Effector memory CD8-positive, alpha-beta T cell (primary cell): ENCODE measurements at places on chromosomes 5 and 9.

- no peak for DNase-seq
These were observed 623.6 kb upstream of the CDH18 start for GRCh38 chr5:20611620-20612019.

DNA sequence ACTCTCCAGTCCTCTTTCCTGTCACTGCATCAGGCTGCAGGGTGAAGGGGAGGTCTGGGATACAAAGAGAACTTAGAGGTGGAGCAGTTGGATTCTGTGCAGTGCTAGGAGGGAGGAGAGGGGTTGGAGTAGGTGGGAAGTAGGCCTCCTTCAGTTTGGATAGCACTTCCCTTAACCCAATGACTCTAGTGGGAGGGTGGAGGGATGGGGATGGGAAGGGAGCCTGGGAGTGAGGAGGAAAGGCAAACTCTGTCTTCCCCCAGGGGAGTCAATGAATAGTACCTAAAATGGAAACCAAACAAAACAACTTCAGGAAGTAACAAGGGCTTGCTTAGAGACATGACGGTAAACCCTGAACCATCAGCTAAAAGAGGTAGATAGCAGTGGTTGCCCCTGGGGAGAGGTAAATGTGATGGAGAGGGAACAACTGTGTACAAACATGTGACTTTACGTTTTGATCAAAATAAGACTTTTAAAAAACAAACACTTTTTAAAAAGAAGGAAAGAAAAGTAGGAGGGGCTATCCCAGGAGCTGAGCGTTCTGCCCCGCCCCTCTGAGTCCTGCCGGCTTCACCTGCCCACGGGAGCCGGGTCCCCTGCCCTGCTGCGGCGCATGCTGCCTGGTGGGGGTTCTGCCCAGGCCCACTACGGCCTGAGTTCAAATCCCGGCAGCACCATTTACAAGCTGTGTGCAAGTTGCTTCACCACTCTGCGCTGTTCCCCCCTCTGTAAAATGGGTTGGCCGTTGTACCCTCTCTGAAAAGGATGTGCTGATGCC is 30.9 kb downstream of the GSN start:
- no peak for DNase-seq

DNA sequence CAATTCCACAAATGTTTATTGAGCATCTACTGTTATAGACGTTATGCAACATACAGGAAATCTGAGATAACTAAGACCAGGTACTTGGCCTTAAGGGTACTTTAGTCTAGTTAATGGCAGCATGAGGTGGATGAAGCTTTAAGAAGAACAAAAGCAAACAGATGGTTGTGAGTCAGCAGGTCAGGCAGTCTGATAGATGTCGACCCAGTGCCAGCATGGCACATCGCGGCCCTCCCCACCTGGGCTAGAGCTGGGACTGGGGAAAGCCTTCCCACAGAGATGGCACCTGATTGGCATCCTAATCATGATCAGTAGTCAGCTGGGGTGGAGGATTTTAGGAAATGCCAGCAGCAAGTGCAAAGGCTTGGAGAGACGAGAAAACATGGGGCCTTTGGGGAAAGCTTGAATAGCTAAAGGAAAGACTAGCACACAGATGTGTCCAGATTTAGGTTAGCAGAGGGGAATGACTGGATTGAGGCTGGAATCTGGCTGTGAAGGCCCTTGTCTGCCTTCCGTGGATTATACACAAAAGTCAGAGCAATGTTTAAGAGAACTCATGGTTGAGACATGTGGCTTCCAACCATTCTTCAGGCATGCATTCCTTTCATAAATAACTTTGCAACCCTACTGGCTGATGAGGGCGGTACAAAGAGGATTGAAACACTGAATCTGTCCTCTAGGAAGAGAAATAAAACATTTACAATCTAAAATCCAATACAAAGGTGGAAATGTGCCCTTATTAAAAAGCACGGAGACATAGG is 395.4 kb upstream of the WWC1 start:
- no peak for DNase-seq

DNA sequence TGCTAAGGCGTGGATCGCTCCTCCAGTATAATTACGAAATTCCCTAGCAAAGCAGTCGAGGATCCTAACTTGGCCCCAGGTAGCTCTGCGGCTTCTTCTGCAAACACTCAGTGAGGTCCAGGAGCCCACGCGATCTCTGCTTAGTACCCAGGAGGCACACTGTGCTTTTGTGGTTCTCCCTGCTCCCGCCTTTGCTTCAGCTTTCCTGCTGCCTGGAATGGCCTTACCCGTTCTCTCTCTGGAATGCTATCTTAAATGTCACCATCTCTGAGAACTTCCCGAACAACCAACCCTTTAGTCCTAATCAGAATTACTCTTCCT is 639 bp downstream of the INVS start:
- DNase-seq = no peak

GRCh38 chr5:170631466-170632195 is 127.8 kb downstream of the KCNIP1 start:
- no peak for DNase-seq

DNA sequence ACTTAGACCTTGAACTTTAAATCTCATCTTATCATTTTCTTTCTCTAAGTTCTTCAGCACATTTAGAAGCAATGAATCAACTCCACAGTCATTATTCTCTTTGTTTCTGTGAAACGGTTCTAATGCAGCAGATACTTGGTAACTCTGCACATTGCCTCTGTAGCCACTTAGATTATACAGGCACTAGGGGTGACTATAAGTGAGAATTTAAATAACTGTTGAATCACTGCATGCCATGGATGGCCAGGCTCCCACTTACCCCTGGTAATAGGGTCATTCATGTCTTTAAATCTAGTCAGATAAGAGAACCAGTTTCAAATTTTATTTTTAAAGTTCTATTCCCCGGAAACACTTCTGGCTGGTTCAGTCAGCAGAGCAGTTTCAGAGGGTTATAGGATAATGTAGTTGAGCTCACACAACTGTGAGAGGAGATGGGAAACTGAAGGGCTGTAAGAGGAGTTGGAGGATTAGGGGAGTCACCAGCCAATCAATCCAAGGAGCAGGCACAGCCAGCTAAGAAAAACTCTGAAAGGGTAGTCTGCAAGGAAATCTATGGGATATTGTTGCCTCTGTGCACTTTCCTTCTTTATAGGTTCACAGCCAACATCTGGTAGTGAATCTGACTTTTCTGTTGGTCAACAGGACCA is 4.2 kb upstream of the MINAR2 start:
- no peak for DNase-seq

GRCh38 chr9:37040508-37041127 is 6.5 kb upstream of the PAX5 start:
- DNase-seq = no peak

- DNase-seq = no peak
These were observed 83.0 kb downstream of the DMRTA1 start for GRCh38 chr9:22529426-22530199.

DNA sequence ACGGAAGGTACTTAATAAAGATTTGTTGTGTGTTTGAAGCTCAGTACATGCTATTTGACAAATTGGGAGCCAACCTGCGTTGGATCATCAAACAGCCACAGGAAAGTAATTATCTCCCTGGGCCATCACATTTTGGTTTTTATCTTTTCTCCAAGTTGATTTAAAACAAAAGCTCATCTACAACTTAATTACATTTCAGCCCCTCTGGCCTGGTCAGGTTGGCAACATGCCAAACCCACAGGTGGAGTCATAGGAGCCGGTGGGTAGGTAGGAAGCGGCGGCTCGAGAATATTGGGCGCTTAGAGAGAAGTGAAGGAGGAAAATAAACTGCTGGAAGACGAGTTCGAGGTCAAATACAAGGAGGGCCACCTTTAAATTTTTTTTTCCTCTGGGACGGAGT is 64.9 kb upstream of the FANCC start:
- DNase-seq = no peak

DNA sequence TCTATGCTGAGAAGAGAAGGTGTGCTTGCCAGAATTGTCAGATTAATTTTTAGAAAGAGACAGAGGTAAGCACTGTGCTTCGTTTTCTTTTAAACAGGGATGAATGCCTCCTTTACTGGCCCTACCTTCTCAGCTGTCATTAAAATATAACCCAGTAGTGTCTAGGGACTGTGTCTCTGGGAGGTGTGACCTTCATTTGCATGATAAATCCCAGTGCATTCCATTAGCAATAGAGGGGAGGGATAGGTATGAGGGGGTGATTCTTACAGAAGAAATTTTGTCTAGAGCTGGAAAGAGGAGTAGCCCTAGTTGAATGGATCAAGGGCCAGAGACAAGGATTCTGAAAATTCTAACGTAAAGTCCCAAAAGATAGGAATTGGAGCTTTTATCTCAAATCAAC is 351.5 kb downstream of the BNC2 start:
- no peak for DNase-seq

DNA sequence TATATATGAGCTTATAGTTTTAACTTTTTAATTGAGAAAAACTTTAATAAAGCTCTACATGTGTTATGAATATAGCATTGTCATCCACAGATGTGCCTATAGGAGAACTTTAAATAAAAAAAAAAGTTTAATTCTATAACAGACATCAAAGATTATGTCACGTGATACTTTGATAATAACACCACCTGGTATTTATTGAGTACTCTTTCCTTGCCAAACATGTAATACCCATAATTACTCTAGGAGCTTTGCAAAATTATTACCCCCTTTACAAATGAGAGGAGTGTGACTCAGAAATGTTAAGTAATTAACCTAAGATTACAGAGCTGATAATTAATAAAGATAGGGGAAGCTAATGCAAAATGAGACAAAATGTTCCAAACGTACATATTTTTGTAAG is 43.0 kb downstream of the ITGA2 start:
- no peak for DNase-seq

GRCh38 chr5:88396000-88396535 is 127.4 kb upstream of the TMEM161B start:
- no peak for DNase-seq
